ENCODE measurements at places on chromosomes 6 and 20.

DNA sequence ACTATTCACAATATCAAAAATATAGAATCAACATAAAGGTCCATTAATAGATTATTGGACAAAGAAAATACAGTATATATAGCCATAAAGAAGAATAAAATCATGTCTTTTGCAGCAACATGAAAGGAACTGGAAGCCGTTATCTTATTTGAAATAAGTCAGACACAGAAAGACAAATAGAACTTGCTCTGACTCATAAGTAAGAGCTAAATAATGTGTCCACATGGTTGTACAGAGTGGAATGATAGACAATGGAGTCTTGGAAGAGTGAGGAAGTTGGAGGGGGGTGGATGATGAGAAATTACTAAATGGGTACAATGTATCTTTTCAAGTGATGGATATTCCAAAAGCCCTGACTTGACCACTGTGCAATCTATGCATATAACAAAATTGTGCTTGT is 613.5 kb downstream of the PHF3 start:
- no peak for DNase-seq

DNA sequence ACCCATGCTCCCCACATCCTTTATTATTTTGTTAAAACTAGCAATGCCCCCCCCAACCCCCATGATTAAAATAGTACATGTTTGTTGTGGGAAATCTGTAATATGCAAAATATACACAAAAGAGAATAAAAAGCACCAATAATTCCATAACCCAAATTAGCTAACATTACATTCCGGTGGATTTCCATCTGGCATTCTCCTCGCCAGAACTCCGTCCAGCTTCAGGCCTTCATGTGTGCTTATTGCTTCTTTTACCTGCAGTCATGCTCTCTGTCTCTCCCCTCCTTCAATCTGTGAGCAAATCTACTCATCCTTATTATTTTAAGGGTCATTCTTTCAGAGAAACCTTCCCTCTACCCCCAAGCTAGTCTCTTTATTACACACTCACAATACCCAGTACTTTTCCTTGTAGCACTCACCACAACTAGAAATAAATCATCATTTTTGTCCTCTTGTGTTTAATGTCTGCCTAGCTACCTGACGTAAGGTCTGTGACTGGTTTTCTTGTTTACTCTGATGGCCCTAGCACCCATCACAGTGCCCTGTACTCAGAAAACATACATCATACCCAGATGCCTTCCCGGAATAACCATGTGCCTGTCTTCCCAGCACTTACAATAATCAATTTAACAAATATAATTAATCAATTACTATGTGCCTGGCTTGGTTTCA is 25.6 kb upstream of the IER3 start:
- no peak for DNase-seq

- DNase-seq: no peak
Observed at GRCh38 chr6:161023316-161023715, 31.7 kb downstream of the MAP3K4 start.

GRCh38 chr6:143772116-143773086 is 70.7 kb upstream of the LTV1 start:
- DNase-seq: no peak

- peak; percentile 9 for DNase-seq
Observed at GRCh38 chr20:2172305-2173175, 70.9 kb downstream of the STK35 start.

DNA sequence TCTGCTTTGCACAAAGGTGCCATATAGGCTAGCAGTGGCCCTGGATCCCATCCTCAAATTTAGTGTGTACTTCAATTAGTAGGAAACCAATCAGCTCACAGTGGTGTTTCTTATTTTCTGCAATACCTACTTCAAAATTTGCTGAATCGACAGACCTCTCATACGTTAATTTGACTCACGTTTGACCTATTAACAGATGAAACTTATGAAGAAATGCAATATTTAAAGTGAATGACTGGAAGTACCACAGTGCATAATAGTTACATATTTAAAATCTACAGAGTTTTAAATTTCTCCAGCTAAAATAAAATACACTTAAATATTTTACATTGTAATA is 47.6 kb upstream of the MCM9 start:
- DNase-seq: no peak

DNA sequence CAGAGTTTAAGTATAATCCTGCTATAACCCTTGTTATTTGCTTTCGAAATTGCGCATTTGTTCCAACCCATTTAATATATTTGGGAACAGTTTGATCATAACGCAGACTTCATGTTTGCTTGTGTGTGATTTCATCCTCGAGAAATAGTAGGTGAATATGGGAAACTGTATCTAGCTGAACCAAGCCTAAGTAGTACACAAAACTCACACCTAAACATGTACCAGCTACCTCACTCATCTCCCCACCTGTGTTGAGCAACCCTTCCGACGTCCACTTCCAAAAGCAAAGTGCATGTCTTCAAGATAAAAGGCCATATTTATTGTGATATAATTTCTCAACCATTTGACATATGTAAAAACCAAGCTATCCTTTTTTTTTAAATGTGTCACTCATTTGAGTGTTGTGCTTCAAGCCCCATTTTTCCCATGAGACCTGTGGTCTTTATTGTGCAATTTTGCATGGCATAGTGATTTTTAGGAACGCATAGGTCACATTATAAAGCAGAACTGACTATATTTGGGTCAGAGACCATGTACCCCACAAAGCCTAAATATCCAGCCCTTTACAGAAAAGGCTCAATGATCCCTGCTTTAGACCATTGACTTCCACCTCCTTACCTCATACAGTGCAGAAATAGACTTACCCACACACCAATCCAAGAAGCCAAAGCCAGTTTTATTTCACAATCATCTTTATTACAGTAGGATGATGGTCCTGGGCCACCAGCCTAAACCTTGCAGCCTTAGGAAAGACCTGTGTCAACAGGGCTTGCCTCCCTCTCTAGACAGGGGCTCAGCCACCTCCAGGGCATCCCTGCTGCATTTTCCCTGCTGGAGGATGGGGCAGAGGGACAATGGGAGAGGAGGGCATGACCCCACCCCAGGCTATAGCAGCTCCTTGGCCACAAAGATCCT is 7.1 kb downstream of the CCND3 start:
- no peak for DNase-seq

DNA sequence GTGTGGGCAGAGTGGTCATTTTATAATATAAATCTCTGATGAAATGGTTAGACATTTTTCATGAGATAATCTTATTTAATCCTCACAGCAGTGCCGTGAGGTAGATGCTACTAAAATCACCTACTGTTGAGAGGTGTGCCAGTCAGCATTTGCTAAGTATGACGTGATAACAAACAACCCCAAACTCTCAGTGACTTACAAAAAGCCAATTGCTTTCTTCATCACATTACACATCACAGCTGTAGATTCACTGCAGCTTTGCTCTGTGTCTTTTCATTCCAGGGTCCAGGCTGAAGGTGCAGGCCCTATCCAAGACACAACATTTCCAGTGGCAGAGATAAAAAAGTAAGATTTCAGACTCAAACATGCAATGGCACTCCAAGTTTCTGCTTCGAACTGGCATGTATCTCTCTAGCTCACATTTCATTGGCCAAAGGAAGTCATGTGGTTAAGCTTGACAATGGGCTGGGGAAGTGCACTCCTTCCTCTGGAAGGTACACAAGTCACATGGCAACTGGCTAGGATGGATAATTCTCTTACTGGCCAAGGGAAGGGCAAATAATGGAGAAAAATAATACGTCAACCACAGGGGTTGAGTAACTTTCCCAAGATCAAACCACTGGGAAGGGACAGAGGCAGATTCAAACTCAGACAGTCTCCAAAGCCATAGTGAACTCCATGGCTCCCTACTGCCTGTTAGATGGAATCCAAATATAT is 69.5 kb upstream of the EPB41L1 start:
- DNase-seq: no peak

GRCh38 chr6:15244620-15245360 is 1.1 kb upstream of the JARID2 start:
- peak; percentile 19 for DNase-seq

DNA sequence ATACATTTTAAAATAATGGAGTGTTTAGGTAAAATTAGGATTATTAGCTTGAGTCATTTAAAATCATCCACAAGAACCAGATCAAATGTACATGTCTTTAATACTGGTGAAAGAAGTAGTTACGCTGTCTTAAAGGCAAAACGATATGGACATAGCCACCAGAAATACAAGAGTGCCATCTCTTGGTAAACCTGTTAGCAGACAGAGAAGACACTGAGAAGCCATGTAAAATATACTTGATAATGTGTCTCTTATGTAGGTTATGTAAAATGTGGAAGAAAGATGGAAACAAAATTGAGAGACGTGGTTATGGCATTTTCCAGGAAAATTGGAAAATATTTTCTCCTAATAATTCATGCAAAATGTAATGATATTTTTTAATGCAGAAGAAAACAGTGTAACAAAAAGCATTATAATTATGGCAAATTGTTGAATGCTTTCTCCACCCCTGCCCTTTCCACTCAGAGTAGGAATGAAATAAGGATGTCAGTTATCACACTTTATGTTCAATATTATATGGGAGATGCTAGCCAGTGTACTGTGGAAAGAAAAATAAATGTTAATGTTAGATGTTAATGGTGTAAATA is 12.2 kb upstream of the SLC17A2 start:
- DNase-seq: no peak

DNA sequence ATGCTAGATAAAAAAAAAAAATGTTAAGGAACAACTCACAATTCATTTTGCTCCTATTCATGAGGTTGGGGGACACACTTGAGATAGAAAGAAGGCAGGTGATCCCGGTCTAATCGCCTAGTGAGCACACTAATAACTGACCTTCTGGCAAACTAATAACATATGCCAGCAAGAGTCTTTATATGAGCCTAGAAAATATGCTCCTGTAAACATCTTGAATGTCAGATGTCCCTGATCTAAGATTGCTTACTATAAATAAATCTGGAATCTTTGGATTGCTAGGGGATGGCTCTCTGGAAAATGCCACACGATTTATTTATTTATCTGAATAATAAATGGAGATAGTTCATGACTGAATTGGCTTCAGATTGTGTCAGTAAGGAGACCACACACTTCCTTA is 821.9 kb downstream of the GRIK2 start:
- no peak for DNase-seq

DNA sequence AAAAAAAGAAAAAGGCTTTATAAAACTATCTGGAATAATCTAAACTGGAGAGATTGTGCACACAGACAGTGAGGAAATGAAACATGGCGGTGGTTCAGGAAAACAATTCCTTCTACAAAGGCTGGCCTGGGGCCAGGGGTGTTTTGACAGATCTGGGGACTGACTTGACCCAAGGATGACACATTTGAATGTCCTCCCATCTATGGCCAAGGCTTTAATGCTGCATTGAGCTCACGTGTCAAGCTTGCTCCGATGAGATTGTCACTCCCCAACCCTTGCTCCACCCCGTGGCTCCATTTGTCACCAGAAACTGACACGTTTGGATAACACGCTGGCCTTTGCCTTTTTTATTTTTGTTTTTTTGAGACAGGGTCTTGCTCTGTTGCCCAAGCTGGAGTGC is 156.1 kb downstream of the ZFP64 start:
- no peak for DNase-seq

DNA sequence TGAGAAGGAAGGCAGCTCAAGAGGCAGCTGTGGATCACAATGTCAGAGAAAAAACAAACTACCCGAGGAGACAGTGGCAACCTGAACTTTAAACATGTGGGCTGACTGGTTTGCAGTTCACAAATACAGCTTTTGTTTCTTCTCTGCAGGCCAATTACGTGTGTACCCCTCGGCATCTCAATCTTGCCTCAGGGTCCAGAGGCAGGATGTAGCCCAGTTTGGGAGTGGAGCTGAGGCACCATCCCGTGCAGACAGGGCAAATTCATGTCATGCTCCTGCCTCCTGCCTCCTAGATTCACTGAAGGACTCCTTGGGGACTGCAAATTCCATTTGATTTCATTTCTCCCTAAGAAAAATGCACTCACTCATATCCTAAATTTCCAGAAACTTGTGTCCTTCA is 94.2 kb upstream of the KCNK16 start:
- DNase-seq: no peak

GRCh38 chr6:108841377-108841855 is 6.8 kb upstream of the ARMC2 start:
- DNase-seq: no peak

DNA sequence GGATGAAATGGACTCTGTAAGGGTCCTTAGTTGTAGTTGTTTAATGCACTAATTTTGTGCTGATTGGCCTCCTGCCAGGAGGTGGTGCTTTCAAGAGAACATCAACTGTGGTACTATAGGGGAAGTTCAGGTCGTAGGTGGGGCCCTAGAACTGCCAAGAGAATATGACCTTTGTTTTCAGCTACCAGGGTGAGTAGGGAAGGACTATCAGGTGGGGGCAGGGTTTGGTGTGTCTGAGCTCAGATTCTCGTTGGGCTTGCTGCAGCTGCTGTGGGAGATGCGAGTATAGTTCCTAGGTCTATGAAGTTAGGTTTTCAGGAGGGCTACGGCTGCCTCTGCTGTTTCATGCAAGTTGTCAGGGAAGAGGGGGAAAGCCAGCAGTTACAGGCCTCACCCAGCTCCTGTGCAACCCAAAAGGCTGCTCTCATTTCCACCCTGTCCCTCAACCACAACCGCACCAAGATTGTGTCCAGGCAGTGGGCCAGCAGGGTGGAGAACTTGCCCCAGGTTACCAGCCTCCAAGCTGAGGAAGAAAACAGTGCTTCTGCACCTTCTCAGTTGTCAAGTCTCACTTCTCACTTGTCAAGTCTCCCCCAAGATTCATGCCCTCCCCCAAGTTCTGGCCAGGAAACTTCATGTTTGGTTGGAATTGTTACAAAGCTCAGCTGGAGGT is 626.5 kb upstream of the MAP3K7 start:
- no peak for DNase-seq

GRCh38 chr20:59071216-59071615 is 28.6 kb upstream of the PRELID3B start:
- no peak for DNase-seq

- DNase-seq: no peak
Observed at GRCh38 chr20:40582531-40582930, 106.5 kb downstream of the MAFB start.

DNA sequence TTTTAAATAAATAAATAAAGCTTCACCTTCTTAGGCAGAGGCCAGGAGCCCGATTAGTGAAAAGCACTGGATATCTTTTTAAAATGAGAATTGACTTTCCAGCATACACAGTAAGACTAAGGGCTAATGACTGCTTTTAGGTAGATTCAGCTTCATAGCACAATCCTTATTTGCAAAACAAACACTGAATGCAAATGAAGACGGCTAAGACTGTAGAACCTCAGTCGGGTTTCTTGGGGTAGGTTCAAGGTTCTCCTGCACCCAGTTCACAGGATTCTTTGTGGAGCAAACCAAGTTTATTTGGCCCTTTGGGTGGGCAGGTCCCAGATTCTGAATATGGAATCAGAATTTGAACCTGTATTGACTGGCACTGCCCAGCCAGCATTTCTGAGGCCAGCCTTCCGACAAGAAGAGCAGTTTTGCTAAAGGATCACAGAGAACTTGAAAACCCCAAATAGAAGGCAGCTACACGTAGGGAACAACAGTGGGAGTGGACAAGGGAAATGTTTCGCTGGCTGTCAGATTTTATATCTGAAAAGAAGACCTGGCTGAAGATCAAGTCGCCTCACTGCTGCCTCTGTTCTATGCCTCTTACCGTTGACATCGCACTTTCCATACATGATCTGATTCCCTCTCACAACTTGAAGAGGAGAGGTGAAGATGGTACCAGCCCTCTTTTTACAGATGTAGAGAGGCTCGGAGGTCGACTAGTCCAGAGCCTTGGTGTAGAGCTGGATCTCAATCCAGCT is 8.2 kb downstream of the TRERF1 start:
- DNase-seq: no peak

GRCh38 chr6:159257846-159258245 is 88.6 kb downstream of the FNDC1 start:
- DNase-seq: no peak
